ENCODE measurements at places on chromosomes 1 and 21.

GRCh38 chr1:17289721-17290120, 18.3 kb upstream of the PADI4 start:
- peaks cover 5% of the 10 kb centered on the region for H3K4me1 ChIP-seq
- H3K27me3 ChIP-seq = no peaks in the 10 kb centered on the region
- H3K36me3 ChIP-seq = no peaks in the 10 kb centered on the region
- no peak overlapping the region for H3K4me3 ChIP-seq
- no peak for DNase-seq
- H3K27ac ChIP-seq = no peak overlapping the region

GRCh38 chr1:11516961-11517635, 38.1 kb downstream of the DISP3 start:
- DNase-seq = no peak
- H3K36me3 ChIP-seq = no peaks in the 10 kb centered on the region
- no peak overlapping the region for H3K4me3 ChIP-seq
- no peak overlapping the region for H3K27ac ChIP-seq

- no peak overlapping the region for H3K27ac ChIP-seq
- no peaks in the 10 kb centered on the region for H3K36me3 ChIP-seq
- no peaks in the 10 kb centered on the region for H3K27me3 ChIP-seq
- H3K4me3 ChIP-seq = no peak overlapping the region
- DNase-seq = no peak
- H3K4me1 ChIP-seq = no peaks in the 10 kb centered on the region
These were observed 22.2 kb downstream of the FNDC5 start for GRCh38 chr1:32848354-32849063.

DNA sequence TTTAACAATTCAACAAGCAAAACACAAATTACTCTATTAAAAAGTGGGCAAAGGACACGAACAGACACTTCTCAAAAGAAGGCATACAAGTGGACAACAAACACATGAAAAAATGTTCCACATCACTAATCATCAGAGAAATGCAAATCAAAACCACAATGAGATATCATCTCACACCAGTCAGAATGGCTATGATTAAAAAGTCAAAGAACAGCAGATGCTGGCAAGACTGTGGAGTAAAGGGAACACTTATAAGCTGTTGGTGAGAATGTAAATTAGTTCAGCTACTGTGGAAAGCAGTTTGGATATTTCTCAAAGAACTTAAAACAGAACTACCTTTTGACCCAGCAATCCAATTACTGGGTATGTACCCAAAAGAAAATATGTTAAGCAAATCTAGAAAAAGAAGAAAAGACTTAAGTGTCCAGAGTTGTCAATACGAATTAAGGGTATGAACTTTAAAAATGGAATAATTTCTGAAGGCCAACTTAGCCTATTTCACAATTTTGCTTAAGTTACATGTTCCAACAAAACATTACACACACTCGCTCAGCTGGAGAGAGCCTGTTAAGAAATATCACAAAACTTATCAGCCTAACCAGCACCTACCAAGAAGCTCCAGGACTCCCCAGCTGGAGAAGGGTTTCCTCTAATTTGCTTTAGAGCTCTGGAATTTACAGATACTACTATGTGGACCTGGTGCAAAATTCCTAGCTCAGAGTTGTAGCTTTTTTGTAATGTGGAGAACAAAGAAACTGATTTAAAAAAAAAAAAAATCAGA, 232.1 kb downstream of the DUSP10 start:
- H3K27me3 ChIP-seq = no peaks in the 10 kb centered on the region
- H3K36me3 ChIP-seq = no peaks in the 10 kb centered on the region
- H3K4me1 ChIP-seq = no peaks in the 10 kb centered on the region
- H3K27ac ChIP-seq = no peak overlapping the region

DNA sequence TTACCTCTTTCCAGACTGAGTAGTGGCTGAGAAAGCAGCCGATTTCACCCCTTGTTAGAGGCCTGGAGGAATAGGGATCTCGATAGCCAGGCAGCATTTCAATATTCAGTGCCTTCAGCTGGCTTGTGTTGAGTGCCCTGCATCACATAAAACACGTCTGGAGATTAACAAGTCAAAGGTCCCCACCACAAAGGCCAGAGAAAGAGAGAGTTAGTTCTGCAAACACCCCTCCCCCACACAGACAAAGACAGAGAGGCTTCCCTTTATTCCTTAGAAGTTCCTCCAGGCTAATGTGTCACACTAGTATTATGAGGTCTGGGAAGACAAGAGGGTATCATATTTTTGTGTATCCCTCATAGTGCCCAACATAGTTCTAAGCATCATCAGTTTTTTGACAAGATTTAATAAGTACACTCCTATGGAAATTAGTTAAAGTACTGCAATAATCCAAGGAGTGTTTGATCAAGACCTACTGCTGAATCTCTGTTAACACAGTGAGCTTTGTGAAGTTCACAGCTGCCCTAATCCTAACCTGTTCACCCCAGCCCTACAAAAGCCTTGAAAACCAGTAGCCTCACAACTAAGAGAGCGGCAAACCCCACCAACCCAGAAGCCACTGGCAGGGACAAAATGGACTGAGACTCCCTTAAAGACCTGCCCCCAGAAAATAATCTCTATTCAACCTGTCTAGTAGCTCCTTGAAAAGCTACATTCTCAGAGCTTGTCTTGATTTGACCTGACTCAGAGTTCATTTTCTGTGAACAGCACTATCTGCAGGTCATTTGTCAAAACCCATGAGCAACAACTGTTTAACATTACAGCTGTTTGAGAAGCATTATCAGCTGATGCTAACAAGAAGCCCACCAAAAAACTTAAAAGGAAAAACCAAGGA, 91.9 kb downstream of the COLGALT2 start:
- H3K27me3 ChIP-seq = no peaks in the 10 kb centered on the region
- no peaks in the 10 kb centered on the region for H3K36me3 ChIP-seq
- no peak for DNase-seq
